ENCODE measurements at places on chromosomes 1 and 21.

DNA sequence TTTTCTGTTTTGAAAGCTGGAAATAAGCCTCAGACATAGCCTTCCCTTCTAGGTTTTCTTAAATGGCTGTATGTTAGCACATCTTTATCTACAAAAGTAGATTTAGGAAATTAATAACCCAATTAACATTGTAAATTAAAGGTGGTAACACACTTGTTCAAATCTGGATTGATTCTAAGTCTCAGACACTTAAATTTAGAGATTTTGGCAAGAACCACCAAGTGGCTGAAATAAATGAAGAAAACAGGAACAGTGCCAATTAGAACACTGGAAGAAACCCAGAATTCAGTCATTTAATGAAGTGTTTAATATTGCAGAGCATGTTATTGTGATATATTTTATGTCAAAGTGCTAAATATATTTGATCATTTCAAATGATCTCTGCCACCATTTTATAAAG lies 628.2 kb downstream of the USP25 start:
- DNase-seq = no peak

- DNase-seq = no peak
Measured at GRCh38 chr1:213277036-213277435, 226.0 kb downstream of the RPS6KC1 start.

GRCh38 chr21:43975469-43976098 lies 36.5 kb upstream of the TRAPPC10 start:
- peak; percentile 77 for DNase-seq

- DNase-seq = no peak
Measured at GRCh38 chr21:16180614-16181013, 450.8 kb downstream of the USP25 start.

GRCh38 chr1:94973309-94973922 lies 46.5 kb upstream of the CNN3 start:
- no peak for DNase-seq

DNA sequence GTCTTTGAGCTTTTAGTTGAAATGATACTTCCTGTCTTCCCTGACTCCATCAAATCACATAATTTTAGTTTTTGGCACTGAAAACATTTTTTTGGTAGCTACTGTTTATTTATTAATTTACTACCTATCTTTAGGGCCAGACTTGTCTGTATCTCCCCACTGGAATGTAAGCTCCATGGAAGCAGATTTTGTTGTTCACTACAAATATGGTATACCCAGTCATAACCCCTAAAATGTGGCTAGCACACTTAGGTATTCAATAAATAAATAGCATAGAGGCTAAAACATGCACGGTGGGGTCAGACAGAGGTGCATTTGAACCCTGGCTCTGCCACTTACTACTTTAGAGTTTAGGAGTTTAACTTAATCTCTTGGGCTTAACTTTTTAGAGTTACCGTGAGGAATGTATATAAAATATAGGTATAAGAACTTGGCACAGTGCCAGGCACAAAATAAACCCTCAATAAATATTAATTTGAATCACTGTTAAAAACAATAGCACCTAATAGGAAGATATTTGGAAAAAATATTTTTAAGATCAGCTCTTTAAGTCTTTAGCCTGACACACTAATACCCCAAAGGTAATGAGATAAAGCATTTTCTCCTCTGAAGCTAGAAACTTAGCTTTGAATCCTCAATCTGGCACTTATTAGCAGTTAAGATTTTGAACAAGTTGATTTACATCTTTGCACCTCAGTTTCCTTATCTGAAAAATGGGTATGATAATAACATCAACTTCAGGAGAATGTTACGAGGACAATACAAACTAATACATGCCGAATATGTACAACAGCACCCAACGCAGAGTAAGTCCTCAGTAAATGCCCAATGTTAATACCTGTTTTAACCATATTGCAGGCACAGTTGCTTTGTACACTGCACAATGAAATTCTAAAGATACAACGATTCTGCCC lies 59.6 kb upstream of the HP1BP3 start:
- no peak for DNase-seq

DNA sequence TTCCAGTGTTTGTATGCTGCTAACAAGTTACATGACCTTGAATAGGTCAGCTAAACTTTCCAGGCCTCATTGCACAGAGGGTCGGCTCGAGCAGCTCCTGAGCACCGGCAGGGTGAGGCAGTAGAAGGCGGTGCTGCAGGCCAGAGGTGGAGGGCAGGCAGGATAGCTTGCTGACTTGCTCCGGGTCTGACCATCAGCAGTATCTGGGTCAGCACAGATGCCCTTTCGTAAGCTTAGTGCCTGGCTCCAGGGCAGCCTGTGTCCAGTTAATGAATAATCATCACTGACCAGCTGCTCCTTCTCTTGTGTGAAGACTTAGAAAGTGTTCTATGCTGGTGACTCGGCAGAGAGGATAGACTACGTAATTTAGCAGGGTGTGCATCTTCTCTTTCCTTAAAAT lies 6.9 kb downstream of the MAPKAPK2 start:
- no peak for DNase-seq

DNA sequence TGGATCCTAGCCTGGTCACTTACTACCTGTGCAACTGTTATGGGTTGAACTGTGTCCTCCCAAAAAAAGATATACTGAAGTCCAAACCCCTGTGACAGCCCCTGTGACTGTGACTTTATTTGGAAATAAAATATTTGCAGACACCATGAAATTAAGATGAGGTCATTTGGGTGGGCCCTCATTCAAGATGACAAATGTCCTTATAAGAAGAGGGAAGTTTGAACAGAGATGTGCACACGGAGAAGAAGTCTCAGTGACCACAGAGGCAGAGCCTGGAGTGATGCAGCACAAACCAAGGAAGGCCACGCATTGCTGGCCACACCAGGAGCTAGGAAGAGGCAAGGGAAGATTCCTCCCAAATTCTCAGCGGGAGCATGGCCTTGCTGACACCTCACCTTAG lies 249.7 kb upstream of the RUNX1 start:
- no peak for DNase-seq

DNA sequence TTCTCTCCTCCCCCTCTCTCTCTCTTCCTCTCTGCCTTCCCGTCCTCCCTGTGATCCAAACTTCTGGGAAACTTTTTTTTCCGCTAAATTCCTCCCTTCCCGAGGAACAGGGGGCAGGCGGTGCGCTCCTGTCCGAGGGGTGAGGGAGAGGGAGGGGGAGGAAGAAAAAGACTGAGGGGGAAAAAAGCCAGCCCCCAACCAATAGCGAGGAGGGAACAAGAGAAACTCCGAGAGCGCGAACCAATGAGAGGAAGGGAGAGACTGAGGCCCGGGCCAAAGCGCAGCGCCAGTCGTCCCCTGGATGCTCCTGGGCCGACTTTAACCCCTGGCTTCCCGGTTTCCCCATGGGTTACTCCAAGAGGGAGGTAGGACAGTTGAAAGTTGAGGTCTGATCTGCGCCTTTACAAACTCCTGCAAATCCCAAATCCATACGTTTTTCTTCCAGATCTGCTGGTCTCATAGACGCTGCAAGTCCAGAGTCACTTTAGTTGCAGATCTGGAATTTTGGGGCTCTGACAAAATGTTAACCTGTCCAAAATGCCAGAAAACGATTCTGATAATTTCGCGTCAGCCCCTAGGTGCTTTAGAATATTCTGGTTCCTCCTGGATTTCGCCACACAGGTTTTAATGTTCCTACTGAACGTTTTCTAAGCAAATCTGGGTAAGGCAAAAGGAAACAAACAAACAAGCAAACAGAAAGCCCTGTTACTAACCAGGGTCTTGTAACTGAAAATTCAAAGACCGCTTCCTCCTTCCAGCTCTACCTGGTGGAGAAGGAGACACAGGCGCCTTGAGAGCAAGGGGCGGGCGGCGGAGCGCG lies at the start of gene TBX15:
Gene TBX15, minus strand, starts transcription at position 158 of the 820 bp plus-strand sequence. CDS start 548 bp downstream, outside the sequence.
- no peak for DNase-seq

GRCh38 chr1:232593717-232594502 lies 36.0 kb downstream of the SIPA1L2 start:
- no peak for DNase-seq

Data from activated T-cell treated with anti-CD3 and anti-CD28 coated beads for 4 hours (primary cell).